ENCODE measurements at places on chromosomes 7 and 10. TPM values are rescaled to one million over a fixed set of nuclear protein-coding genes. Genes with fewer than 3 reads are reported as not detected.
A peak's percentile ranks its signal among the peaks of the same experiment; 100 is the strongest.

CTAGE8 gene
- 5.5 TPM for total RNA-seq

- no peak for DNase-seq
These were observed 89.9 kb downstream of the CDH23 start for GRCh38 chr10:71486484-71487114.

- no peak for DNase-seq
These were observed 5.9 kb downstream of the FOXK1 start for GRCh38 chr7:4687956-4688355.

DNA sequence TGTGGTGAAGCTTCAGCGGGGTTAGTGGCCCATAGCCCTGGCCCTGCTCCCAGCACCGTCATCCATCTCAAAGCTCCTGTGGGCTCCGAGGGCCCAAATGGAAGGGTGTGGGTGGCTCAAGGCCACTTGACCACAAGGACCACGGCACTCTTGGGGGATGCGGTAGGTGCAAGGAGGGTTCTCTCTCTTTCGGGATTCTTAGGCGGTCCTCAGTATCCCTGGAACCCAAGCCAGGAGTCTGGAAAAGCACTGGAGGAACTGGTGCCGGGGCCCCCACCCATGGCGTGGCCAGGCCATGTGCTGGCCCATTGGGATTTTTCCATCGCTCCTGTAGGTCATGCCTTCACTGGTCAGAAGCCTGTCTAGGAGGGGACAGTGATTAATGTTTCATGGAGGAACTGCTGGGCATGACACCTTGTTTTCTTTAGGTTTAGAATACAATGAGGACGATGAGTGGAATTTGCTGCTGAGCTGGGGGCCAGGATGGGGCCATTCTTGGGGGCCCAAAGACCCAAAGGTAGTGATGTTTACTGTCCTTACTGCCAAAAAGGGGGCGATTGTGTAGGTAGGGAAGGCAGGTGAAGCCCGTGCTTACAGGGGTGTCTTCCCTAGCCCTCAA lies 16.7 kb downstream of the AQP1 start:
- DNase-seq, result peak; percentile 52

- DNase-seq, result peak; percentile 83
These were observed 19.0 kb upstream of the CLDN4 start for GRCh38 chr7:73811760-73812168.

DNA sequence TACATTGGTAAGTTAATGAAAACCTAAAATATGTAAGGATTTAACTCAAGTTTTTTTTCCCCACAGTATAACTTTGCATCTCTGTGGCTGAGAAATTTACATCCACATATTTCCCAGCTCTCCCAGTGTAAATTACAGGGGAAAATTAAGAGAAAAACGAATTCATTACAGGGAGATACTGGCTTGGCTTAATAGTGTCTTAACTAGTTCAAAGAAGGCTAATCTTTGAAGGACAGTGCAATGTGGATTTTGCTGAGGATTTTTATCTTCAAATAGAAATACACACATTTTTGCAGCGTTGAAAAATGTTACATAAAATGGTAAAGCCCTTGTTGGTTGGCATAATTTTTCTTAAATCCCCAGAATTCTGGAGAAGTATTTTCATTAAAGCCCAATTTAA lies 1.5 kb downstream of the CBX3 start:
- DNase-seq, result no peak

SFTPA1 gene
- not detected for total RNA-seq

- DNase-seq, result no peak
These were observed 115.7 kb upstream of the CACNA2D1 start for GRCh38 chr7:82559193-82559805.

- no peak for DNase-seq
These were observed 80.5 kb downstream of the ELAPOR2 start for GRCh38 chr7:86978808-86979506.

- DNase-seq, result no peak
These were observed 522 bp downstream of the CCL24 start for GRCh38 chr7:75813084-75813483.

CFAP69 gene
- total RNA-seq, result 2.7 TPM

TCAF2 gene
- total RNA-seq, result 10.5 TPM

DNA sequence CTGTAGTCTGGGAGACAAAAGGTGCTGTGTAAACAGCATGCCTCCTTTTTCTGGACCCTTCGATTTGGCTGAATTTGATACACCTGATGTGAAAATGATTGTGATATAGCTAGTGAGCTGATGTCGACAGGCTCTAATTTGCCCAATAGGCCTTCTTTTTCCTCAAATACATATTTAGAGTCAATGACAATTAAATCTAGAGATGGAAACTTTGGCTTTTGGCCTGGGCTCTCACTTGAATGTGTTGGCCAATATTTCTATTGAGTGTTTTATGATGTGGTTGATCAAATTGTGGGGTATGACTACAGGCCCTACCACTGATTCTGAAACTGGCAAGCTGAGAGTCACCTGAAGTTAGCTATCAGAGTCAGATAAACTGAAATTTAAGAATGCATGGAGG lies 151.8 kb upstream of the MEOX2 start:
- no peak for DNase-seq

DNA sequence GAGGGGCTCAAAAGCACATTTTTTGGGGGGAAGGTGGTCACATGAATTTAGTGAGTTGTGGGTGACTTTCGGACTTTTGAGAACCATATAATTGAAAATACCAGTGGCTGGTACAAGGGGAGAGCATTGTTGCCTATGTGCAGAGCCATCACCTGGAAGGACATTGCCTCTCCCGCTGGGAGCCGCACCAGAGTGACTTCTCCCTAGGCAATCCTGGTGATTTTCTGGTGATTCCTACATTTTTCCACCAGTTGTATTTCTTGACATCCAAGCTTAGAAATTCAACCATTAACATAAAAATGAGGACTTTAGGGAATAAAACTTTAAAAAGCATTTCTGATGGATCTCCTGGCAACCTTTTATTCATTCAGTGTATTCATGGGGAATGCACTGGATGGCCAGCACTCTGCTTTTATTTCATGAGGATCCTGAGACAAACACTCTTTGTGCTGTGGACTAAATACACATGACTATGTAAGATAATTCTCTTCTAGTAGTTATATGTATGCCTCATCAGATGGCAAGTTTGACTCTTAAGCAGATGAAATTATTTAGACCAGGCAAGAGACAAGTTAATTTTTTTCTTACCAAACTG lies 41.8 kb upstream of the MKI67 start:
- no peak for DNase-seq

GRCh38 chr7:116805100-116805544 lies 57.3 kb upstream of the CAPZA2 start:
- no peak for DNase-seq

- no peak for DNase-seq
These were observed 41.5 kb upstream of the EBLN1 start for GRCh38 chr10:22259280-22259679.

DNA sequence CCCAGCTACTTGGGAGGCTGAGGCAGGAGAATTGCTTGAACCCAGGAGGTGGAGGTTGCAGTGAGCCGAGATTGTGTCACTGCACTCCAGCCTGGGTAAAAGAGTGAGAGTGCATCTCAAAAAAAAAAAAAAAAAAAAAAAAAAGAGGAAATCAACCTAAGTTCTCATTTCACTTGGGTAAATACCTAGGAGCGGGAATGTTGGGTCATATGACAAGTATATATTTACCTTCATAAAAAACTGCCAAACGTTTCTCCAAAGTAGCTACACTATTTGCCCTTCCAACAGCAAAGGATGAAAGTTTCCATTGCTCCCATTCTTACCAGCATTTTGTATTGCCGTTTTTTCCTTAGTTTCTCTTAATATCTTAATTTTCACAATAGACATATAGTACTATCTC lies 9.8 kb downstream of the P4HA1 start:
- no peak for DNase-seq

DNA sequence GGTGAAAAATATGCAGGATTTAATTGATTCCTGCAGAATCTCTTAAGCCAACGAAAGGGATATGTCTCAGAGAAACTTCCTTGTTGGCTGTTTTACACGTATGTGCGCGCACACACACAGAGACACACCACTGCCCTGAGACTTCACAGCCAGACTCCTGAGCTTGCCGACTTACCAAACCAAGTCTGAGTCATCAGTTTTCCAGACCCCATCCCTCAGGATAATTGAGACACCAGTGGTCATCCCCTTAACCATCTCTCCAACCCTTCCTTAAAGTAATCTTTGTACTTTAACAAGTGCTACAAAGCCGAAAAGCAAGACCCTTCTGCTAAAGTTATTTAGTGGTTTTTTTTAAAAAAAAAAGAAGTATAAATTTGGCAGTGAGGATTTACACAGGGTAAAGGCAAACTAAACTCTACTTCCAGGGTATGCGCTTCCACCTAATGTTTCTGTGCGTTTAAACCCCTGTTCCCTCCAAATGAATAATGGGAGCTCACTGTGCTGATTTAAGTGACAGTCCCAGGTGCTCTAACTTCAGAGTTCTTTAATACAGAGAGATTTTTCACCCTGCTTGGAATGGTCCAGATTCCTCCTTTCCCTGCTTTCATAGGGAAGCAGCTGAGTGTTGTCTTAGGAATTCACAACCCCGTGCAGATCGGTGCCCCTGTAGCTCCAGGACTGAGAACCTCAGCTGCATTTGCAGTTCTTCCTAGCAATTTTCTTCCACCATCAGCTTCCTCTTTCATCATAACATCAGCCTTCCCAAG lies 198.5 kb downstream of the INHBA start:
- DNase-seq, result no peak

DNA sequence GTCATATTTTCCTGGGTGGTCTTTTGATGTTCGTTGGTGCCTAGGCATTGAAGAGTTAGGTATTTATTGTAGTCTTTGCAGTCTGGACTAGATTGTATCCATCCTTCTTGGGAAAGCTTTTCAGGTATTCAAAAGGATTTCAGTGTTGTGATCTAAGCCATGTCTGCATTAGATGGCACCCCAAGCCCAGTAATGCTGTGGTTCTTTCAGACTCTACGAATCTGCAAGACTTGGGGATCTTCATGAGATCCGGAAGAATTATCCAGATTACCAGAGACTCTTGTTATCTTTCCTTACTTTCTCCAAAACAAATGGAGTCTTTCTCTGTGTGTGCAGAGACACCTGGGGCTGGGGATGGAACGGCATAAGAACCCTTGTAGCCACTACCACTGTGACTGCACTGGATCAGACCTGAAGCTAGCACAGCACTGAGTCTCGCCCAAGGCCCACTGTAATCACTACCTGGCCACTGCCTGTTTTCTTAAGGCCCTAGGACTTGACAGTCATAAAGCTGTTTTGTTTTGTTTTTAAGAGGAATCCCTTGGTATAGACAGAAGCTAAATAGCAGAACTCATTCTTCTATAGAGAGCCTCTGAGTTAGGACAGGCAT lies 75.5 kb downstream of the MARCHF5 start:
- no peak for DNase-seq

- DNase-seq, result no peak
These were observed 454.5 kb upstream of the FZD8 start for GRCh38 chr10:36096576-36096975.

DNA sequence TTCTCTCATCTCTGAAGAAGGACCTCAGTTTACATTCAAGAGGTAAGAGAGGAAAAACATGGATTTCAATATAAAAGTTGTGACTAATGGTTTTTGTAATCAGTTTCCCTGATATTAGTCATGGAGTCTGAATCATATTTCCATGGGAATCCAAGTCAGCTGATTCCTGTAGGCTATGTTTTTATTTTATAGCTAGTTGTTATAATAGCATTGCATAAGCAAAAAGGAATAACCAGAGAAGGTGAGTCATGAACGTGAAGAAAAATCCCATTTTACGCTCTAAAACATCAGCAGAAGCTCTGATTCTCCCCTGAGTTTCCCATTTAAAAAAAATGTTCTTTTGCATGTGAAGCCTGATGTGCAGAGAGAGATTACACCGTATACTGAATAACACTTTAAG lies 299.3 kb downstream of the SFMBT2 start:
- DNase-seq, result no peak

C10orf67 gene
- total RNA-seq, result 1.4 TPM

DNA sequence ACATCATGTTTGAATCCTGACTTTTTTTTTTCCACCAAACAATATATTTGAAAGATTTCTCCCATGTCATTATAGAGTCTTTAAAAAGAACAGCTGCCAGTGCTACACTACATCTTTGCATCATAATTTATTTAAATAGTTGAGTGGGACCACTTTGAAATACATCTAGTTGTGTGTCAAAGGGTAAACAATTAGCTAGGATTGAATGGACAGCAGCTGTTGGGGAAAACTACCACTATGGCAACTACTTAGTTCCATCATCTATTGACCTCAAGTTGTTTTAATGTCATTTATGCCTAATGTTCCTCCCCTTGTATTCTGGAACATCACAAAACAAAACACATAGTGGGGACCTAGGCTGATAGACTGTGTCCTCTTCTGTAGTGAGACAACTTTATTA lies 985.1 kb downstream of the SORCS1 start:
- no peak for DNase-seq

IQCE gene
- total RNA-seq, result 18.8 TPM

HMX3 gene
- total RNA-seq, result not detected

TCTN3 gene
- 24.3 TPM for total RNA-seq

CALHM2 gene
- 16.7 TPM for total RNA-seq

- no peak for DNase-seq
These were observed 85.5 kb upstream of the ADO start for GRCh38 chr10:62719061-62719460.

DNA sequence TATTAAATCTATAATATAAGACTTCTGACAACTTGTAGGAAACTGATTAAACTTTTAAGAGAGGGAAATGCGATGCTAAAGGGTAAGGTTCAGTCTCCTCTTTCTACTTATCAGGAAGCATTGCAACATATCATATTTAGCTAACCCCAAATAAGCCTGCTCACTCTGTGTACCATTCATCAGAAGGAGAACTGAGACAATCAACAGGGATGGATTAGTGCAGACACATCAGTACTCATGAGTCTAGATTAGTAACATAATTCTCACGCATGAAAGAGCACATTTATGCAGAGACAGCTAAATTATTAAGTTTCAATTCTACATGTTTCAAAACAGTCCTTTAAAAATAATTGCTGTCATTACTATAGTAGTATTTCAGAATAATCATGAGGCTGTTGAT lies 354.2 kb upstream of the ZWINT start:
- no peak for DNase-seq

GSTO2 gene
- 35.5 TPM for total RNA-seq

DNA sequence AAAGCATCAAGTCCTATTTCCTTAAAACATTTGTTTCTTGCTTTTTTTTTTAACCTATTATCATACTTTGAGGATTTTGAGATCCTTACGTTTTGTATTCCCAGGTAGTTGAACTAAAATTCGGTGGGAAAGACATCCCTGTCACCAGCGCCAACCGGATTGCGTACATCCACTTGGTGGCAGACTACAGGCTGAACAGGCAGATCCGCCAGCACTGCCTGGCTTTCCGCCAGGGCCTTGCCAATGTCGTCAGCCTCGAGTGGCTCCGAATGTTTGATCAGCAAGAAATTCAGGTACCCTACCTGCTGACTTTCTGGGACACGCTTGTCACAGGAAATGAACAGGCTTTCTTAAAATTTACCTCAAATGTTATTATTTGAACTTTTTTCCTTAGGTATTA lies 83.0 kb upstream of the DNAJB6 start:
- no peak for DNase-seq

CALML5 gene
- 429 TPM for total RNA-seq

TMEM139 gene
- 5.9 TPM for total RNA-seq
